ENCODE measurements at places on chromosomes 7 and 10. TPM values are rescaled to one million over a fixed set of nuclear protein-coding genes. Genes with fewer than 3 reads are reported as not detected.

DNA sequence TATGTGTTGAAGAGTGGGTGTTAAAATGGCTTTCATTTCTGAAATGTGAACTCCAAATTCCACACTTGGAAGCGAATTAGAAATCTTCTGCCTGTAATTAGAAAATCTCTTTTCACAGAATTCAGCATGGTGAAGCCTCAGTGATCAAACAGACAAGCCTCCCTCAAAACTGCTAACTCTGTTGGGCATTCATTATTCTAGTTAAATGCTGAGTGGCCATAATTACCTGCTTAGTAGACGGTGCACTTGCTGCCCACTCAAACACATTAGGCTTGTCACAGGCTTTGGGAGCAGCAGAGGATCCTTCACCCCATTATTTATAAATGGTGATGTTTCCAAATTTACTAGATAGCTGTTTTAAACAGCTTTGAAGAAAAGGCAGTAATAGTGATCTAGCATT is 177.2 kb upstream of the PCLO start:
- DNase-seq: no peak

DNA sequence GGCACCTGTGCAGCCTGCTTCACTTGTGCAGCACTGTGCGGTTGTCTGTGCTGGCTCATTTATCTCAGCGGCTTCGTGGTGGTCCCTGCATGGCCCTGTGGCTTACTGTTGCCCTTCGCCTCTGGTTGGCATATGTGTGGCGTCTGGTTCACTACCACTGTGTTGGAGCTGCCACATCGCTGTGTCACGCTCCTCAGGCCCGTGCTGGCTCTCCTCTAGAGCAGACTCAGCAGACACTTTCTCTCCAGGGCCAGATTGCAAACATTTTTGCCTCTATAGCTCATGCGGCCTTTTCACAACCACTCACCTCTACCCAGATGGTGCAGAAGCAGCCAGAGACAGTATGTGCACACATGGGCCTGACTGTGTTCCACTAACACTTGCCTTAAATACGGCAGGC is 37.9 kb downstream of the PPP2R2D start:
- no peak for DNase-seq

GRCh38 chr7:115004121-115004520 is 82.2 kb downstream of the MDFIC start:
- DNase-seq: no peak

DNA sequence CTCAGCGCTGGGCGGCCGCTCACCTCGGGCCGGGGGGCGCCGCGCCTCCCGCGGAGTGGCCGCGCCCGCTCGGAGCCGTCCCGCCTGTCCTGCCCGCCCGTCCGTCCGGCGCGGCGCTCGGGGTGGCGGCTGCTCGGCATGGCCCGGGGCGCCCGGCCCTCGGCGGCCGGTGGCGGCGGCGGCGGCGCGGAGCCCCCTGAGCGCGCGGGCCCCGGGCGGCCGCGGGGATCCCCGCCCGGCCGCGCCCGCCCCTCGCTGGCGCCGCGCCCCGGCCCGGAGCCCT is 338 bp downstream of the SDK1 start:
- DNase-seq: no peak

DNA sequence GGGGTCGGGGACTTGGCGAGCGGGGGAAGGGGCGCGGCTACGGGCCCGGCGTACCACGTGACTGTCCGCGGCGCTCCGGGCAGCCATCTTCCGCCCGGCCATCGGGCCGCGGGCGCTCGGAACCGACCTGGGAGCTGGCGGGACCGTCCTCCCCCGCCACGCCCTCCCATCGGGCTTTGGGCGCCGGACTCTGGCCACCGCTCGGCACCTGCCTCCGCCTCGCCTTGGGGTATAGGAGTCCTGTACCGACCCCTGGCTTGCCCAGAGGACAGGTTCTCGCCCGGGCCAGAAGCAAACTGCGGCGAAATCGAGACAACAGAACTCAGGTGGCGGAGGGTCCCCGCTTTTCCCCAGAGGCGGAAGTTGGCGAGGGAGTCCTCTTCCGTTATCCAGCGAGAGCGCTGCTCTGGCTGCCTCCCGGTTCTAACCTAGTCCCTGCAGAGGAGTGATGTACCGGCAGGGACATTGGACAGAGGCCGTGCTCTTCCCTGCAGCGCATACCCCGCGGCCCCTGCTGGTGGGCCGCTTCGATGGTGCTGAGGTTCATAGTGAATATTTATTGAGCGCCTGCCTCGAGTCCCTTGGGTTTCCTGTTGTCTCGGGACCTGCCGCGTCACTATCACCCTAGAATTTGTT is 1.2 kb upstream of the SGMS1 start:
- DNase-seq: peak; percentile 86

- peak; percentile 93 for DNase-seq
Observed at GRCh38 chr7:108002726-108003598, at the start of gene LAMB1. Gene LAMB1, minus strand, starts transcription at chr7:108003161. Its CDS starts 276 bp downstream, at chr7:108002885.

- no peak for DNase-seq
Observed at GRCh38 chr10:24901686-24902399, 50.6 kb downstream of the PRTFDC1 start.

DNA sequence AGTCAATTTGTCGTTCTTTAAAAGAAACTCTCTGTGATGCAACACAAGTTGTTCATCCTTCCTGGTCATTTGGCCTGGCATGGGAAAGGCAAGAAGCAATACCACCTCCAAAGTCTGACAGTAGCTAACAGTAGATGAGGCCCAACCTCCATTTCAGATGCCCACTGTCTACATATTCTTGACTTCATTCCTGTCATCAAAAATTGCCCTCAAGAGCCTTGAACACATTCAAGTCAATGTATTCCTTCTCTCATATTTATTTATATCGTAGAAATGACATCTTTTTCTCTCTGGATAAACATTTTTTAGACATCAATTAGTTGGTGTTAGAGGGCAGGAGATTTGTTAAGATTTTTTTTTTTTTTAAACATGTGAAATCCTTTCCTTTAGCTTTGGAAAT is 33.7 kb downstream of the ABLIM1 start:
- no peak for DNase-seq

RBM20 gene
- total RNA-seq: 2.3 TPM

Measured in osteocyte (in vitro differentiated cells).